ENCODE measurements at places on chromosomes 6 and 20.

- DNase-seq, result no peak
These were observed 26.9 kb downstream of the ARMC2 start for GRCh38 chr6:108875161-108875555.

- no peak for DNase-seq
These were observed 502.9 kb downstream of the CD83 start for GRCh38 chr6:14620522-14620921.

DNA sequence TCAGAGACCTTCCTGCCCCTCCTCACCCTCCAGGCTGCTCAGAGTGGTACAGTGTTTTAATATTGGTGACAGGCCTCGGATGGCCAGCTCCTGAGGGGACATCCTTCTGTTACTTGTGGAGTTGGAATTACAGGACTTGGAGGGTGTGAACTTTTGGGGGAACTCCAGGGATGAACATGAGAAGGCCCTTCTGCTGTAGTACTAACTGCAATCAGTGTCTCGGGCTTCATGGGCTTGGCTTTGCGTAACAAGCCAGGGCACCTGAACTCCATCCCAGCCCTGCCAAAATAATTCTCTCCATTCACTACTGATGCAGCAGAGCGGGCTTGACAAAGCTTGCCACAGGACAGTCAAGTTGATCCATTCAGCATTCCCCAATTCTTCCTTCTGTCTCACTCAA lies 28.6 kb downstream of the SLC22A23 start:
- DNase-seq, result no peak

- DNase-seq, result no peak
These were observed 50.9 kb downstream of the ILRUN start for GRCh38 chr6:34645627-34646026.

GRCh38 chr6:117728626-117729025 lies 53.4 kb downstream of the NUS1 start:
- DNase-seq, result no peak

- no peak for DNase-seq
These were observed 55.5 kb downstream of the TCP11 start for GRCh38 chr6:35085359-35086281.

DNA sequence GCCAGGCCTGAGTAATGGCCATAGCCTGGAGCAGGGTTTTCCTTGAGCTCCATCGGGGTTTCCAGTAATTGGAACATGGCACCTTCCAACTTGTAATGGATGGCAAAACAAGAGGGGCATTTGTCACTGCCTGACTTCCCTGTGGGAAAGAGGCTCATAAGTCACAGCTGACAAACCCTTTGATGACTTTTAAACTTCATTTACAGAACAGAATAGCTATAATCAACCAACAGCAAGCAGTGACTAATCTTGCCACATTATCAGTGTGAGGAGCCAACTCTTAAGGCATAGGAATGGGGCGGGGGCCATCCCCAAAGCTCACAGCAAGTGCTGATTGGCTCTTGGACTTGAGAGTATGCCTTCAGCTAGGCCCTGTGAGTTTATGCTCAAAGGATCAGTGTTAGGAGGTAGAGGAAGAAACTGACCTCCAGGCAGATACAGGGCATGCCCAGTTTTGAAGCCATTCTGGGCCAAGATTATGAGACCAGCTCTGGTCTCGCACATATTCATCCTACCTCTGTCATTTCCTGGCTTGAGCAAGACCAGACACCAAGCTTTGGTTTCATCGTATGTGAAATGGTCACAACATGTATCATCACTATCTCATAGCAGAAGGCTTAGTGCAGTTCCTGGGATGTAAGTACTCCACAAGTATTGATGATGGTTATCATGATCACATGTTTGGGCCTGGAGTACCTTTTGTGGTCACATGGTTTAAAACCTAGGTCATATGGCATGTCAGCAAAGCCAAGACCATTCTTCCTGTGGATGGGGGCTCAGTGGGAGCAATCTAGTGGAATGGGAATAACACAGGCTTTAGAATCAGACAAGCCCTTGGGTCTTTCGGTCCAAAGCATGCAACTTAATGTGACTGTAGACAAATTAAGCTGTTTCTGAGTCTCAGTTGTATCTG lies 49.2 kb downstream of the EIF2S2 start:
- DNase-seq, result no peak

GRCh38 chr6:37433657-37434271 lies 743 bp downstream of the CMTR1 start:
- DNase-seq, result no peak

DNA sequence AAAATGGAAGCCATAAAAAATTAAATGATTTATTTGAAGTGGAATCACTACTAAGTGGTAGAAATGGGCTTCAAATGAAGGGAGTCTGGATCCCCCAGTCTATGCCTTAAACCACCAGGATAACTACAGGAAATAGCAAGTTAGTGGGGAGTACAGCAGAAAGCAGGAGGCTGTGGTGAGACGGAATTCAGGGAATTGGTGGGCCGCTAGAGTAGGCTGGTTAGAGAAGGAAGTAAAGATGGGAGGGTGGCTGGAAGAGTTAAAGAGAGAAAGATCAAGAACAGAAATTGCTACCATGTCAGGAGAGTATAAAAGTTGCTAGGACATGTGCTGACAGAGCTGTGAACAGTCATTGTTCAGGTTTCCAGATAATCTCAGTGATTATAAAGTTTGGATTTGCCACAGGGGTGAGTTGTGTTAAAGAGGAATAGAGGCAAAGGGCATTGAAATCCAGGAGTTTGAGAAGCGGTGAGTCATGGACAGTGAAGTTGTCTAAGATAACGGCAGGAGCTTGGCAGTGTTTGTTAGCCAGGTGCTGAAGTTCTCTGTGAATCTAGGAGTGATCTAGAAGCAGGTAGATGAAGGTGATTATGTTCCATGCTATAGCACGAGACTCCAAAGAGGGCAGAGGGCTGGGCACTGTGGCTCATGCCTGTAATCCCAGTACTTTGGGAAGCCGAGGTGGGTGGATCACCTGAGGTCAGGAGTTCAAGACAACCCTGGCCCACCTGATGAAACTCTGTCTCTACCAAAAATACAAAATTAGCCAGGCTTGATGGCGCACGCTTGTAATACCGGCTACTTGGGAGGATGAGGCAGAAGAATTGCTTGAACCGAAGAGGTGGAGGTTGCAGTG lies 13.7 kb upstream of the HINT3 start:
- no peak for DNase-seq

DNA sequence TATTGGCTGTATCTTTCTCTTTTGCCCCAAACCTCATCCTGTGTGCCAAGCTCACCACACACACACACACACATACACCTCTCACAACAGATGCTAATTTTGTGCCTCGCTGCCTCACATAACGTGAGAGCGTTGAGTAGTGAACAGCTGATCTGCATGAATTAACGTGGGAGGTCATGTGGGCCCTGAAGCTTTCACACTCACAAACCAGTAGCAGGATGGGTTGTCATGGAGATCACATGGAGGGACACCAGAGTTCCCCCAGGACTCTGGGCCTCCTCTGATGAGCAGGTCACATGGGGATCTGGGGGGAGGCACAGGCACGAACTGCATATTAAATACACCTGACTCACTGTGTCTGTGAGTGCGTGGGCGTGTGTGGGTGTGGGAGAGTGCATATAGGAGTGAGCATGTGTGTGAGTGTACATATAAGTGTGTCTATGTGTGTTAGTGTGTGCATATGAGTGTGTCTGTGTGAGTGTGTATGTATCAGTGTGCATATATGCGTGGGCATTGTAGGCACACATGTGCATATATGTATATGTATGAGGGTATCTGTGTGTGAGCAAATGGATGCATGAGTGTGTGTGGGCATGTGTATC lies 62.7 kb upstream of the SULF2 start:
- no peak for DNase-seq

DNA sequence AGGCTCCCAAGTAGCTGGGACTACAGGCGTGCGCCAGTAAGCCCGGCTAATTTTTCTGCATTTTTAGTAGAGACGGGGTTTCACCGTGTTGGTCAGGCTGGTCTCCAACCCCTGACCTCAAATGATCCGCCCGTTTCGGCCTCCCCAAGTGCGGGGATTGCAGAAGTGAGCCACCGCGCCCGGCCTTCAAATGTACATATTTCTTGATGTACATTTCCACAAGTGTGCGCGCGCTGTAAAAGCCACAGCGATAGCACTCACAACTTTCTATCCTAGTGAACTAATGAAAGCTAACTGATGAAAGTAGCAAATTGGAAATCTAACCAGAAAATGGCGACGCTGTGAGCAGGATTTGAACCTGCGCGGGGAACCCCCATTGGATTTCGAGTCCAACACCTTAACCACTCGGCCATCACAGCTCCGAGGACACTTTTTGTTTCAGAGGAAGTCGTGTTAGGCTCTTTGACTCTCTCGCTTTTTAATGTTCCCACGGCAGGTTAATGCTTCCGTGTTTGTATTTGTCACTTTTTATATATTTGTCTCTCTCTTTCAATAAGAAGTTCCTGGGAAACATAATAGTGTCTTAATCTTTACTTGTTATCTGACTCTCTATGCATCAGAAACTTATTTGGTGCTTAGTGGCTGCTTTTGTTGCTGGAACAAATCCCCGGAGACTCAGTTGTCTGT lies 199.4 kb upstream of the ZNF184 start:
- DNase-seq, result no peak

GRCh38 chr20:40245829-40246228 lies 443.2 kb downstream of the MAFB start:
- DNase-seq, result no peak

- no peak for DNase-seq
These were observed 55.0 kb upstream of the TCF21 start for GRCh38 chr6:133833949-133834359.

DNA sequence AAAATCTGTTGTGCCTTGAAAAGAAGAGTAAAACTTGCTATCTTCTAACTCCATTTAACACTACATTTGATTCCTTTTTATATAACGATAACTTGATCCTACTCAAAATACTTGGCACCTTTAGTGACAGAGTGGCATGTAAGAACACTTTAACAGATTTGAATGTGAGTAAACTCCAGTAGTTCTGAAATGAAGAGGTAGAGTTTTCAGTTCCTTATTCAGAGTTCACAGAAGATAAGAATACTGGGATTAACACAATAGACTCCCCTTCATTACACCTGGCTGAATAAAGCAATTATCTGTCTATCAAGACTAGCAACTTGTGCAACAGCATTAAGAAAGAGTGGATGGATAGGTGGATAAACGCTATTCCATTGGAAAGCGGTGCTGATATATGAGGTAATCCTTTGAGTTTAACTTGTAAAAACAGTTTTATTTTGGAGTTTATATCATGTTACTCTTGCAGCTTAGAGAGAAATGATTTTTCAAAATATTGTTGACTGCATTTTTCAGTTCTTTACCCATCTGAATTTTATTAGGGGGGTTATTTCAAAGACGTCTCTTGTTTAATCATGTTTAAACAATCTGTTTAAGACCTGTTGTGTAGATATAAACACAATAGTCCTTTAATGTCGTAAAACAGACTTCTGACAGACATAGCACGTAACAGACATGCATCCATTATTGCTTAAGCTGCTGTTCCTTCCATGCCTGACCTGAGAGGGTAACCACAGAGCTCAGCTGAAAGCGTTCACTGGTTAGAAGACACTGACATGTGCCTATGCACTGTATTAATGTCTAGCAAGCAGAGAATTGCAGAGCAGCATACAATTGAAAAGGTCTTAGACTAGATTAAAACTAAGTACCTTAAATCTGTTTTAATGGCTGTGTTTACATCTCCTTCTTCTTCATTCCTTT lies 102.4 kb upstream of the SUPT3H start:
- DNase-seq, result no peak

GRCh38 chr6:53441035-53441493 lies 92.3 kb upstream of the ELOVL5 start:
- no peak for DNase-seq

DNA sequence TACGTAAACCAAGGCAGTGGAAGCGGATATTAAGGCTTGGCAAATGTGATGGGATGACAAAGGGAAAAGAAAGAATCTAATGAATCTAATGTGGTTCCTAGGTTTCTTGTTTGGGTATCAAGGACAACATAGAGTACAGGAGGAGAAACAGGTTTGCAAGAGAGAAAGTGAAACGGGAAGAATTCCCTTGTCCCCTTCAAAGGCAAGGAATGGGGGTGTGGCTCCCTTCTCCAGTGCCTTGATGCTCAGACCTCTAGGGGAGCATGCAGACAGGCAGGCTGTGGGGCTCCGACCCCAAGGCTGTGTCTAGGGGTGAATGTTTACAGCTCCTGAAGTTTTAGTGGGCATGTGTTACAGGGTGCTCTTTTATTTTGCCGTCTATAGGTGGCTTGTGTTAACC lies 317.5 kb upstream of the HSF2 start:
- DNase-seq, result no peak

GRCh38 chr20:63180569-63181185 lies 35.3 kb downstream of the YTHDF1 start:
- no peak for DNase-seq

GRCh38 chr6:45836984-45837383 lies 178.7 kb downstream of the CLIC5 start:
- no peak for DNase-seq

DNA sequence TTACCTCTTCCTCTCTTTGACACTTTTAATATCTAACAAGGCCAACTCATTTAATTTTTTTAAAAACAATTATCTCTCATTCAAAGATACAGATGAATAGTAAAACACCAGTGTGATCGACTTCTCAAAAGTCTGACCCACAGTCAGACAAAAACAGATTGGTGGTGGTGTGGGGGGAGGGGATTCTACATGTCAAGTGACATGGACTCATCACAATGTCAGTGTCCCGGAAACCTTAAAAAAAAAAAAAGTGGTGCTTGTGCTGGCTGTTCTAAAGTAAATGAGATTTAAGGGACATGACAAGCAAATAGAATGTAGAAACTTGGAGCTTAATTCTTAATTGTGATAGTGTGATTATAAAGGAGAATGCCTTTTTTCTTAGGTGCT lies 16.3 kb upstream of the RFPL4B start:
- DNase-seq, result no peak

- no peak for DNase-seq
These were observed 107.1 kb downstream of the MRPL14 start for GRCh38 chr6:44020148-44020547.

- DNase-seq, result no peak
These were observed 44.7 kb downstream of the TFEB start for GRCh38 chr6:41690541-41691330.

- DNase-seq, result no peak
These were observed 17.4 kb downstream of the CCM2L start for GRCh38 chr20:32027643-32028042.

GRCh38 chr6:107719160-107719559 lies 105.0 kb downstream of the SCML4 start:
- DNase-seq, result no peak

DNA sequence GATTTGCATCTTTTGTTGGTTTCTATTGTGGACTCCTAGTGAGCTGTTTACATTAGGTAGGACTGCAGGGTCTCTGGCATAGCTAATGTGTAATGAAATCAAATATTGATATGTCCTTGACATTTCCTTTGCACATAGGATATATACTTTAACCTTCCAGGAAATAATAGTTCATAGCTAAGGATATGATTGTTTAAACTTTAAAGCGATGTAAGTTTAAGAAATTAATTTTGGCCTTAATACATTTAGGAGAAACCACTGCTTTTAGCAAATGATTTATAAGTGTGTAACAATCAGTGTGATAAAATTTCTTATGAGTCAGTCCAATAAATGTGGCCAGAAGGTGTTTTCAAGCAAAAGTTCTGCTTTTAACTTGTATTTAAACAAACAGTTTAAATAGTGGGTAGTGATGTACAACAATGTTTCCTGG lies 171.8 kb downstream of the HS3ST5 start:
- DNase-seq, result no peak

All from T-helper 1 cell (primary cell).